ENCODE measurements at places on chromosomes 2 and 18. TPM values are rescaled to one million over a fixed set of nuclear protein-coding genes. Genes with fewer than 3 reads are reported as not detected.

DNA sequence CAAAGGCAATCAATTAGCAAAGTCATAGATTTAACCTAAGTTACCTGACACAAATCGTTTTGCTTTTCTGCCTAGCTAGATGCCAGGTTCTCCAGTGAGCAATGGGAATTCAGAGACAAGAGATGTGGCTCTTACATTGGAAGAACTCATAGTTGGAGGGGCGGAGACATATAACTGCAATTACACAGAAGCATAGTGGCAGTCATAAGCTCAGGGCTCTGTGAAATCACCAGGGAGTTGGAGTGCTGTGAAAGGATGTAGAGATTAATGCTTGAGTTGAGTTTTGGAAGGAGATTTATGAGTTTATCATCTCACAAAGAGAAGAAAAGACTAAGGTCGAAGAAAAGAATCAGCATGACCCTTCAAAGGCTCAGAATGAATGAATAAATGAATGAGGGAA lies 457.2 kb upstream of the TRIB2 start:
- no peak for DNase-seq
- no peak overlapping the region for H3K4me3 ChIP-seq
- H3K36me3 ChIP-seq = no peaks in the 10 kb centered on the region
- H3K27me3 ChIP-seq = no peaks in the 10 kb centered on the region

- peak overlapping the region; percentile 24 for H3K27ac ChIP-seq
- H3K4me3 ChIP-seq = no peak overlapping the region
- no peak for DNase-seq
- H3K36me3 ChIP-seq = no peaks in the 10 kb centered on the region
- no peaks in the 10 kb centered on the region for H3K27me3 ChIP-seq
Measured at GRCh38 chr2:190765386-190766173, 115.0 kb upstream of the GLS start.

GRCh38 chr2:240412975-240413812 lies 22.3 kb upstream of the GPC1 start:
- no peak for DNase-seq
- H3K4me1 ChIP-seq = no peaks in the 10 kb centered on the region
- H3K4me3 ChIP-seq = no peak overlapping the region

DNA sequence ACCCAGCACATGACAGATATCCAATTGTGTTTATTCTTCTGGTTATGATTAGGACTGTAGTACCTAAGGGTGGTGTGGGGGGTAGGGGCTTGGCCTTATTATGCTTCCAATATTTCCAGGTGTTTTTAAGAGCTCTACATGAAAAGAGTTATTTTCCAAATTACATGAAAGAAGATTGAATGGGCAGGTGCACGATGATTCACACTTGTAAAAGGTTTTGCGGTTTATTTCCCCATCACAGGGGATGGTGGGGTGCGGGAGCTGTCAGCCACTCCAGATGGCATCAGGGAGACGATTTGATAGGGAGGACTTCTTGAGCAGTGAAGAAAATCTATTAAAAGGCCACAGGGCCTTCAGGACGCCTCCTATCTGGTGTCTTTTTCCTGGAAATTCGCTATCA lies 15.1 kb upstream of the CCBE1 start:
- no peak overlapping the region for H3K27ac ChIP-seq
- no peak overlapping the region for H3K4me3 ChIP-seq
- H3K27me3 ChIP-seq = no peaks in the 10 kb centered on the region

GRHL1 gene
- total RNA-seq = 0.55 TPM

LYG2 gene
- total RNA-seq = not detected

- no peaks in the 10 kb centered on the region for H3K4me1 ChIP-seq
- no peak overlapping the region for H3K27ac ChIP-seq
- no peaks in the 10 kb centered on the region for H3K27me3 ChIP-seq
- no peak overlapping the region for H3K4me3 ChIP-seq
- DNase-seq = no peak
Measured at GRCh38 chr2:29401994-29402393, 286.8 kb downstream of the CLIP4 start.

DNA sequence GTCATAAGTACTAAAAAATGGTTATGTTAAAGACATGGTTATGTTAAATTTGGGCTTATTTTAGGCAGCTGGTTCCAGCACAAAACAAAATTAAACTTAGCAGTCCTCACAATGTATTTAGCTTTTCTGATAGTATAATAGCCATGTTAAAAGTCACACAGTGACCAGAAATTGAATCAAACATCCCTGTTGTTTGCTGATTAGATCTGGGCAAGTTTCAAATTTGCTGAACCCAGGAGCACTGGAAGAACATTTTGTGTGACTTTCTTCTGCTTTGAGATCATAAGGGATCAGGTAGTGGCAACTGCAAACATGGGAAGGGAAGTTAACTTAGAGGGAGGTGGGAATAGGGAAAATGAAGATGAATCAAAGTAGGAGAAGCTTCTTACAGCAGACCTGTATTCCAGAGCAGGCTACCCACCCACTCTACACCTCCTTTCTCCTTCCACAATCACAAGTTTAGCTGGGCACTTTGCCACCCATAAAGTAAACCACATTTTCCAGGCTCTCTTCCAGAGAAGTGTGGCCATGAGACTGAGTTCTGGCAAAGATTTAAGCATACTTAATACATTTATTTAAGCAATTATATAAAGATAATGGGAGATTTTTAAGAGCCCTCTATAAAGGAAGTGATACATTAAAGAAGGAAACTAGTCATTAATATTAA lies 616.1 kb upstream of the LRATD1 start:
- H3K27ac ChIP-seq = no peak overlapping the region
- no peaks in the 10 kb centered on the region for H3K36me3 ChIP-seq
- no peaks in the 10 kb centered on the region for H3K27me3 ChIP-seq

DNA sequence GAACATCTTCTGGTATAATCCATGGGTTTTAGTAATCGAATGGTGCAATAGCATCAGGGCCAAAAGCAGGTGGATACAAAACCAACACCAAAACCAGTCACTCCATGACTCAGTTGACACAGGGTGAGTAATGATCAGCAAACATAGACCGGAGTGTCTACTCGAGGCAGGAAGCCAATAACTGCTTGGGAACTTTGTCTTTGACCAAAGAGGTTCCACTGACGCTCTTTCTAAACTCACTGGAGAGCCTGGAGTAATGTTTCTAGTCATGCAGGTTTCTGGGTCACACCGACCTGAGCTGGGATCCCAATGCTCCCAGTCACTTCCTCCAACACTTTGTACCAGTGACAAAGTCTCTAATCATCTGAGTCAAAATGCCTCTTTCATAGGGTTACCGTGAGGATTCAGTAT lies 30.9 kb downstream of the MREG start:
- H3K4me1 ChIP-seq = no peaks in the 10 kb centered on the region
- no peaks in the 10 kb centered on the region for H3K27me3 ChIP-seq
- no peak for DNase-seq
- no peaks in the 10 kb centered on the region for H3K36me3 ChIP-seq

CLEC4F gene
- not detected for total RNA-seq

DNA sequence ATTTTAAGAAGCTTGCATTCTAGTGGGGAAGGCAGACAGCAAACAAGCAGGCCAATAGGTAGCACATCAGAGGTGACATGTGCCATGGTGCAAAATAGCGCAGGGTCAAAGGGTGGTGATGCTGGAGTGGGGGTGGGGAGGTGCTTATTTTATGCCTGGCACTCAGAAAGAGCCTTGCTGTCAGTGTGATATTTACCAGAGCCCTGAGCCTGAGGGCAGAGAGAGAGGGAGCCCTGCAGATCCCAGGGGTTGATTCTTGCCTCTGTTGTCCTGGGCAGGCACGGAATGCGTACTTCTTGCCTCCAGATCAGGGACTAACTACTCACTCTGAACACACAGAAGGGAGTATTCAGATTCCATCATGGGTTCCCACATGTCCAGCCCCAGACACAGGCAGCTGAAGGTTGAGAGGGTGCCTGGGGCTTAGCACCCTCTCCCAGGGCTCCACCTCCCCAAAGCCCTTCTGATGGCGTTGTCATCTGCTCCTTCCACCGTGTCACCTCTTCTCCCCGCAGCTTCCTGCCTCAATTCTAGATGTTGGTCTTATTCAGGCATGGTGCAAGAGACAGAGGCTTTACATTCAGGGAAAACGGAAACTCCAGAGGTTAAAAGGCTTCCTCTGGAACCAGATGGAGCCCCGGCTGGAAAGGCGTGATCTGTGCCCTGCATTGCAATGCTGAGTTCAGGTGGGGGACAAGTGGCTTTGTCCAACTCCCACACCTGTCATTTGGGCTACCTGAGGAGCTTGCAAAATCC lies 252.3 kb downstream of the HAUS1 start:
- DNase-seq = no peak
- no peaks in the 10 kb centered on the region for H3K27me3 ChIP-seq
- no peaks in the 10 kb centered on the region for H3K36me3 ChIP-seq
- no peak overlapping the region for H3K4me3 ChIP-seq
- H3K4me1 ChIP-seq = no peaks in the 10 kb centered on the region
- H3K27ac ChIP-seq = no peak overlapping the region

IL36B gene
- total RNA-seq = not detected

GRCh38 chr2:229910832-229911412 lies 10.9 kb downstream of the TRIP12 start:
- H3K27ac ChIP-seq = no peak overlapping the region
- peaks cover 22% of the 10 kb centered on the region for H3K4me1 ChIP-seq
- H3K27me3 ChIP-seq = no peaks in the 10 kb centered on the region
- H3K36me3 ChIP-seq = no peaks in the 10 kb centered on the region
- no peak for DNase-seq
- no peak overlapping the region for H3K4me3 ChIP-seq

GRCh38 chr2:69936906-69937305 lies 22.0 kb downstream of the MXD1 start:
- H3K4me3 ChIP-seq = no peak overlapping the region
- no peak overlapping the region for H3K27ac ChIP-seq
- no peaks in the 10 kb centered on the region for H3K27me3 ChIP-seq
- DNase-seq = no peak
- peaks cover 68% of the 10 kb centered on the region for H3K36me3 ChIP-seq

PKDCC gene
- total RNA-seq = 63.7 TPM

DNA sequence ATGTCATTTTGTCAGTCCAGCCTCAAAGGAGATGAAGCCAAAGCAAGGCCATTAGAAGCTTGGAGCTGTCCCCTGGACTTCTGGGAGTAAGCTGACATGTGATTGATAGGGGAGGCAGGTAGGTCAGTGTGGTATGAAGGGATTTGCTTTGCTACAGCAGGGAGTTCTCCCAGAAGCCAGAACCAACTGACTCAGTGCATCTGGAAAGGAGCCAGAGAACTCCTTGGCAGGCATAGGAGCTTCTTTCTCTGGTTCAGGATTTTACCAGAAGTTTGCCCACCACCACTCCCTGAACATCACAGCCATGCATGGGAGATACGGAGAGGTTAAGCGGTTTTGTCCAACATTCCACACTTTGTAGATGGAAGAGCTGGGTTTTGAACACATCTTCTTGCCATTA lies 24.5 kb upstream of the KCNE4 start:
- peaks cover 7% of the 10 kb centered on the region for H3K4me1 ChIP-seq
- no peaks in the 10 kb centered on the region for H3K27me3 ChIP-seq
- no peak for DNase-seq
- no peaks in the 10 kb centered on the region for H3K36me3 ChIP-seq

STARD6 gene
- not detected for total RNA-seq

DNA sequence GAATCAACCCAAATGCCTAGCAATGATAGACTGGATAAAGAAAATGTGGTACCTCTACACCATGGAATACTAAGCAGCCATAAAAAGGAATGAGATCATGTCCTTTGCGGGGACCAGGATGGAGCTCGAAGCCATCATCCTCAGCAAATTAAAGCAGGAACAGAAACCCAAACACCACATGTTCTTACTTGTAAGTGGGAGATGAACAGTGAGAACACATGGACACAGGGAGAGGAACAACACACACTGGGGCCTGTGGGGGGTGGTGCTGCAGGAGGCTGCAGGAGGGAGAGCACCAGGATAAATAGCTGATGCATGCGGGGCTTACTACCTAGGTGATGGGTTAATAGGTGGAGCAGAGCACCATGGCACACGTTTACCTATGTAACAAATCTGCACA lies 8.4 kb upstream of the PID1 start:
- no peak overlapping the region for H3K4me3 ChIP-seq
- no peaks in the 10 kb centered on the region for H3K27me3 ChIP-seq
- H3K4me1 ChIP-seq = no peaks in the 10 kb centered on the region
- no peak for DNase-seq
- no peak overlapping the region for H3K27ac ChIP-seq
- H3K36me3 ChIP-seq = no peaks in the 10 kb centered on the region

- H3K36me3 ChIP-seq = no peaks in the 10 kb centered on the region
- H3K27ac ChIP-seq = no peak overlapping the region
- H3K4me1 ChIP-seq = no peaks in the 10 kb centered on the region
- no peak for DNase-seq
Measured at GRCh38 chr2:188576651-188577050, 285.0 kb downstream of the GULP1 start.

ANTXR1 gene
- 7.1 TPM for total RNA-seq

GRCh38 chr2:216633616-216634369 lies 573 bp downstream of the IGFBP2 start:
- H3K27ac ChIP-seq = peak overlapping the region; percentile 23
- H3K4me3 ChIP-seq = peak overlapping the region; percentile 54
- peaks cover 43% of the 10 kb centered on the region for H3K4me1 ChIP-seq

GRCh38 chr2:37523814-37524362 lies 147.6 kb downstream of the CDC42EP3 start:
- no peaks in the 10 kb centered on the region for H3K36me3 ChIP-seq
- peak; percentile 21 for DNase-seq
- no peaks in the 10 kb centered on the region for H3K27me3 ChIP-seq
- H3K27ac ChIP-seq = peak overlapping the region; percentile 67
- no peaks in the 10 kb centered on the region for H3K4me1 ChIP-seq
- no peak overlapping the region for H3K4me3 ChIP-seq

- H3K36me3 ChIP-seq = no peaks in the 10 kb centered on the region
- no peak overlapping the region for H3K27ac ChIP-seq
- H3K4me1 ChIP-seq = peaks cover 4% of the 10 kb centered on the region
- H3K4me3 ChIP-seq = no peak overlapping the region
- DNase-seq = no peak
Measured at GRCh38 chr18:33937270-33937816, 287.4 kb downstream of the NOL4 start.

GRCh38 chr2:100365434-100365833 lies 43.1 kb upstream of the LONRF2 start:
- no peaks in the 10 kb centered on the region for H3K27me3 ChIP-seq
- DNase-seq = no peak
- no peak overlapping the region for H3K27ac ChIP-seq

GRCh38 chr2:172614932-172615331 lies 59.0 kb downstream of the PDK1 start:
- H3K36me3 ChIP-seq = no peaks in the 10 kb centered on the region
- H3K4me1 ChIP-seq = no peaks in the 10 kb centered on the region
- H3K27ac ChIP-seq = no peak overlapping the region
- H3K27me3 ChIP-seq = no peaks in the 10 kb centered on the region
- H3K4me3 ChIP-seq = no peak overlapping the region
- no peak for DNase-seq

DNA sequence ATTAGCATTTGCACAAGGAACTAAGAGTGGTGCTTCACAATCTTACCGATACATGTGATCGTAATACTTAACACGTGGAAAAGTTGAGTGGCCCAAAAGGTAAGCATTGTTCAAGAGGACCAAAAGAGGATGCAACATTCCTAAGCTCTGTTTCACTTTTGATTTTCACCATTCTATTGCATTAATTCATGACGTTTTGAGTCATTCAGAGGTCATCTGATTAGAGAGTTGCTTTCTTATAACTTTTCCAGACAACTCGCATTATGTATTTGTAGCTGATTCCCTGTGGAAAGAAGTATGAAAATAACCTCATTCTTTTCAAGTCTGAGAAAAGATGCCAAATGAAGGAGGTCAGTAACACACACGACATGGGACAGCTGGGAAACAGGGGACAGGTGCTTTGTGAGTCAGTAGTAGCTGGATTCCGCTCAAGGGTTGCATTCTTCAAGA lies 344.4 kb downstream of the RND3 start:
- no peak overlapping the region for H3K4me3 ChIP-seq
- H3K4me1 ChIP-seq = peaks cover 8% of the 10 kb centered on the region
- no peaks in the 10 kb centered on the region for H3K27me3 ChIP-seq
- no peak overlapping the region for H3K27ac ChIP-seq
- H3K36me3 ChIP-seq = no peaks in the 10 kb centered on the region
- no peak for DNase-seq
